ENCODE measurements at places on chromosomes 11 and 22.

DNA sequence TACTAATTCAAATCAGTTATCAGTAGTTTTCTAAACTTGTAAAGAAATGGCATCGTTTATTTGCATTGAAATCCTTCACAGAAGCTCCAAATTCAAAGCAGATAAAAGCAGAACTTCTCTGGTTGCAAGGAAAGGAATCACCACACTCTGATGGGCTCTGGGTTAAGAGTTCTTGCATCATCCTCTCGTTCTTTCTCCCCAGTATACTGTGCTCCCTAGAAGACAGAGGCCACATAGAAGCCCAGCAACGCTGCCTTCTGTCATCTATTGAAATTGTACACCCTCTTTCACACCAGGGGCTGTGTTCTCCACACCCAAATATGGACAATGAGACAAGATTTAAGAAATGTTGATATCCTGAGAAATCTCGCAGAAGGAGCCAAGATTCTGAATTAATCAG lies 29.3 kb downstream of the FAT3 start:
- no peak for DNase-seq

DNA sequence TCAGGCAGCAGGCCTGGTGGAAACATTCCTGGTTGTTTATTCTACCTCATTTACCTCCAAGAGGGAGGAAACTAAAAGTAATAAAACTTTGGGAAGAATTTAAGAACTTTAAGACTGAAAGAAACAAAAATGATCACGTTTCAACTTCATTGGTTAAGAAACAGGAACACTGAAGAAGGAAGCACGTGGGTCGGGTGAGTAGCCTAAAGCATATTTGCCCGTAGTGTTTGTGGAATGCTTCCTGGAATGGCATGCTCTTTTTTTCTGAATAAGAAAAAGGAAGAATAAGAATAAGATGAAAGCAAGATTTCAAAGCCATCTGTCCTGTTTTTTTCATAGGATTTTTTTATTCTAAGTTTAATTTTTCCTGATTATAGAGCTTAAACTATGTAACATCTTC lies 83.1 kb downstream of the WNT11 start:
- no peak for DNase-seq

DNA sequence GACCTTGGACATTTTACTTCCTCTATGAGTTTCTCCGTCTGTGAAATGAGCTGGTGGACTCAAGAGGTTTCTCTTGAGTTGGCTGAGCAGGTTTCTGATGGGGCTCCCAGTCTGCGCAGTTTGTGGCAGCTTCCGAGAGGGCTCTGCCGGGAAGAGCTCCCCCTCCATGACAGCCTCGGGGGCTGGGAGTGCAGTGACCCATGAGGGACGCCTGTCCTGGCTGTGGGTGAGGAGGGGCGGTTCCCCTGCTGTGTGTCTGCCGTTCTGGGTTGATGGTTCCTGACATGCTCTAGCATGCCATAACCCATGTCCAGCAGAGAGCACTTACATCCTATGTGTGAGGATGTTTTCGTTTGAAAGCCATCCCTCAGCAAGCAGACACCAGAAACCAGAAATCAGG lies 14.8 kb downstream of the CSF2RB start:
- no peak for DNase-seq

DNA sequence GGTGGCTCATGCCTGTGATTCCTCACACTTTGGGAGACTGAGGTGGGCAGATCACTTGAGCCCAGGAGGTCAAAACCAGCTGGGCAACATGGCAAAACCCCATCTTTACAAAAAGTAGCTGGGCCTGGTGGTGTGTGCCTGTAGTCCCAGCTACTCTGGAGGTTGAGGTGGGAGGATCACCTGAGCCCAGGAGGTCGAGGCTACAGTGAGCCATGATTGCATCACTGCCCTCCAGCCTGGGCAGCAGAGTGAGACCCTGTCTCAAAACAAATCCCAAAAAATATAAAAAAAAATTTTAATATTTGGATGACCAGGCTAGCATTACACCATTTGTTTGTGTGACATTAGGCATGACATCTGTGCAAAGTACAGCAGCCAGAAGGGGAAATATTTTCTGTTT lies 49.7 kb upstream of the CTTN start:
- DNase-seq: no peak
